Naive thymus-derived CD4-positive, alpha-beta T cell (primary cell): ENCODE measurements at places on chromosomes 7 and 10. TPM values are rescaled to one million over a fixed set of nuclear protein-coding genes. Genes with fewer than 3 reads are reported as not detected.

MSMB gene
- polyA plus RNA-seq: not detected

PNPLA8 gene
- polyA plus RNA-seq: 25.9 TPM

PRKAR2B gene
- polyA plus RNA-seq: 0.39 TPM

UPK3BL1 gene
- polyA plus RNA-seq: 27.3 TPM

CRCP gene
- 27.3 TPM for polyA plus RNA-seq

OR2A1 gene
- polyA plus RNA-seq: 0.11 TPM

UPK3B gene
- polyA plus RNA-seq: not detected

LIPN gene
- not detected for polyA plus RNA-seq

AUTS2 gene
- polyA plus RNA-seq: 0.55 TPM

TMEM236 gene
- not detected for polyA plus RNA-seq

HSPA14 gene
- 14.9 TPM for polyA plus RNA-seq

RTKN2 gene
- 5.1 TPM for polyA plus RNA-seq

HTR5A gene
- not detected for polyA plus RNA-seq

TAS2R4 gene
- not detected for polyA plus RNA-seq

INA gene
- not detected for polyA plus RNA-seq

RBM28 gene
- 9.4 TPM for polyA plus RNA-seq

ABCC2 gene
- 0.95 TPM for polyA plus RNA-seq

AGR2 gene
- polyA plus RNA-seq: not detected

ST8SIA6 gene
- polyA plus RNA-seq: 0.47 TPM

TES gene
- polyA plus RNA-seq: 189 TPM

FXYD4 gene
- not detected for polyA plus RNA-seq

CCL24 gene
- polyA plus RNA-seq: not detected

CTAGE4 gene
- 0.29 TPM for polyA plus RNA-seq
